ENCODE measurements at places on chromosomes 2 and 18.

GRCh38 chr2:10297959-10298531 is 4.7 kb upstream of the HPCAL1 start:
- peak; percentile 68 for DNase-seq

GRCh38 chr2:10016001-10016801 is 27.1 kb upstream of the KLF11 start:
- DNase-seq = no peak

DNA sequence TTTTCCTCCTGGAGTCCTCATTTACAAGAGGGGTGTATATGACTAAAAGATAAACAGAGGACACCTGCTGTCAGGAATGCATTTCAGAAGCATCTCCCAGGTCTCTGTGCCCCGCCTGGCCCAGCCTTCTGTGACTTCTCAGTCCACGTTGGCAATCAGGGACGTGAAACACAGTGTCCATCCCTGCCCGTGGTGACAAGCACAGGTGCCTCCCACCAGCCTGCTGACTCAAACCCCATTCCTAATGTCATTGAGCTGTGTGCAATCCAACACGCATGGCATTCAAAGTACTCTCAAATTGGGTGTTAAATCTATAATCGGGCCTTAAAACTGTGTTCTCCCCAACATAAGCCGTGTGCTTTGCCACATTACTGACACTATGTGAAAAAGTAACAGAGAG is 343.2 kb downstream of the EIPR1 start:
- no peak for DNase-seq

- no peak for DNase-seq
Measured at GRCh38 chr18:27075828-27076227, 109.3 kb downstream of the CHST9 start.

DNA sequence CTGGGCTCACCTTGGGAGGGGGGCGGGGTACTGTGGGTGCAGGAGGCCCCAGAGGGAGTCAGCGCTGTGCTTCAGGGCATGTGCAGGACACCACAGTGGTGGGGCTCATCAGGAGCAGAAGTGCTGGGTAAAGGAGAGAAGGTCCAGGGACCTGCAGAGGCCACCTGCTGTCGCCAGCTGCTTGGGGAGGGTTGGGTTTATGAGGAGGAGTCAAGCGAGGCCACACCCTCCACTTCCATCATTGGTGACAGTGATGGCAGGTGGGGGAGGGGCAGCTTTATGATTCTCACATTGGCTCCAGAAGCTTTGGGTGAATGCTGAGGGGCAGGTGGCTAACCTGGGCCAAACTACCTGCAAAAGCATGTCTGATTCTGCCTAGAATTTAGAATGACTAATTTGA is 392.6 kb downstream of the HRH4 start:
- no peak for DNase-seq

DNA sequence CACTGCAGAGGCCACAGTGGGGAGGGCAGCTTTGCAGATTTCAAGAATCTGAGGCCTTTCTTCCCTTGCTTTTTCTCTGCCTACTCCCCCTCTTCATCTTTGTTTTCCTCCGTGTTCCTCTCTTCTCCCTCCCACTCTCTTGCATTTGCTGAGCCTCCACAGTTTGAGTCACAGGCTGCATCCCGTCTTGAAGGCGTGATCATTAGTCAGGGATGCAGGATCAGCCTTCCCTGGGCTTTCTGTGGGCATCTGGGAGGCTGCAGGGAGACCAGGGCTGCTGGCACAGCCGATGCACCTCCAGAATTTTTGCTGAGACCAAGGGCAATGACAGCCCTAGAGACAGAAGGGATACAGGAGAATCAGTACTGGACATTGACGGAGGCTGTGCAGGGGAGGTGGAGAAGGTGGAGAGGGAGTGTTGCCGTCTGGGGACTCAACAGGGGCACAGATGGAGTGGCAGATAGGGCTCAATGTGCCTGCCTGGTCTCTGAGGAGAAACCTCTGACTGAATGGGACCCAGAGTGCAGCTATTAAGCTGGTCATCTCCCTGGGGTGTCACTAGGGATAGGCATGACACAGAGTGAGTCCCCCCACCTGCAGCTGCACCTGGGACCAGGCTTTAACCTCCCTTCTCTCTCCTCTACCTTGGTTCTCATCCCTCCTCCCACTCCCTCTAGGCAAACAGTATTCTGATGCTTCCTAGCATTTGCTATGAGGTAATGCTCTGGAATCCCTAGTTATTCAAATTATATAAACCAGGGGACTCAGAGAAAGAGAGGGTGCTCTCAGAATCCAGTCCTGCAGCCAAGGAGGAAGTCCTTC is 29.0 kb upstream of the DNAJC27 start:
- no peak for DNase-seq
